ENCODE measurements at places on chromosomes 6 and 20.

GRCh38 chr20:44894959-44895358, 9.5 kb downstream of the YWHAB start:
- DNase-seq: no peak

DNA sequence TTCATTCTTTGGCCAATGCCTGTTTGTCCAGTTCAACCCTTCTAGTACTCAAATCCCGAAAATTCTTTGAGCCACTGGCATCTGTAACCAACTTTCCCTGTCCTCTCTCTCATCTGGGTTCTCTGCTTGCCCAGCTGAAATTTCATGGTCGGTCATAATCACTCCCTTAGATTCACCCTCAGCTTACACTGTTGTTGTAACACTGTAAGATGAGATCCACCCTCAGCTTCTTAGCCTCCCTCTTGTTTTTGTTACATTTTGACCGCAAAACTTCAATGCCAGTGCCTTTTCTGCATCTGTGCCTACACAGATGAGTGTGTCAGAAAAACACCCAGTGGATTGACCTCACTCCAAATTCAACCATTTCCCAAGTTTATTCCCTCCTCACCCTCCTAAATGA, 291.1 kb upstream of the AGPAT4 start:
- DNase-seq: no peak

- DNase-seq: no peak
Measured at GRCh38 chr6:160261991-160262680, 3.5 kb upstream of the SLC22A2 start.

GRCh38 chr20:31858760-31859083, 11.6 kb downstream of the DUSP15 start:
- DNase-seq: no peak

DNA sequence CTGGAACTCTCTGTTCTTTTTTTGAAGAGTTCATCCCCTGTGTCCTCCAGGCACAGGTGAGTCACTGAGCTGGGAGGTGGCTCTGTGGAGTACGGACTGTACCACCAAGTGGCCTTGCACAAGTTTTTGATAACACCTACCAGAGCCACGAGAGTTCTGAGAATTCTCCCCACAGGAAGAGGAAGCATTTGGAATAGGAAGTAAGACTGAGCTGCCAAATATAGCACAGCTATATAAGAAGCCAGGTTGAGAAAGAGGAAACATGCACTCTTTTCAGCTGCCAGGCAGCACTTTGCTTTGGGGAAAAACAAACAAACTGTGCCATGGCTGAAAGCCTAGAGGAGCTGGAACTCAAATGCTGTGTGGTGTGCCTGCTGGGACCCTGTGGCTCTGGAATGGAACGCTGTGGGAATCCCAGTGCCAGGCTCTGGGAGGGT, 70.8 kb upstream of the RIPOR2 start:
- no peak for DNase-seq

DNA sequence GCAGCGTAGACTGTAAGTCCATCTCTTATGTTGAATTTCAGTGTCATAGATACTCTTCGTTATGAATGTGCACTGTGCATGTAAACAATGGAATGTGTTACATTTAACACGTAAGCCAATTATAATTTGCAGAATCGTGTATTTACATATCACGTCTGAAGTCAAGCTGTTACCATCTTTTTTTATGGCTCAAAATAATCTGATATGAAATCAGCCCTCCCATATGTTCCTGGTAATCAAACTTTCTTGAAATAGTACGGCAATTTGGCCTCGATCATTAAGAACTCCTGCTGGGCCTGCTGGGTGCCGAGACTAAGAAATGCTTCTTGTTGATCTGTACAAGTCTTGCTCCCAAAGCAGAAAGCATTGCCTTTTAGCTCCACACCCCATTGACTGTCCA, 89.6 kb upstream of the DOK5 start:
- DNase-seq: no peak

DNA sequence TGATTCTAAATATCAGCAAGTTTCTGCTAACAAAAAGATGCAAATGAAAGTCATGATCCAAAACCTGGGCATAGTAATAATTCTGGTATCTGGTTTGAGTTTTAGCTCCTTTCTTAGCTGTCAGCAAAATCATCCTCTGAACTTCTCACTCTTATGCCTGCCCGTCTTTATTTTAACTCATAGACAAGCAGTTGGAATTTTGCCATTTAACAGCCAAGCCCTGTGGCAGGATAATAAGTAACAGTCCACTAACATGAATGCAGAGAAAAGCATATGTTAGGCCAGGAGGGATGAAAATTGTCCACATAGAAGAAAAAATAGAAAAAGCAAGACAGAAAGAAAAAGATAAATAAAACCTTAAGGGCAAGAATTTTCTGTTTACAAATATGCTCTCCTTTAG, 170.0 kb upstream of the LAMA2 start:
- no peak for DNase-seq

- DNase-seq: no peak
Measured at GRCh38 chr6:18978337-18979128, 591.4 kb downstream of the RNF144B start.

DNA sequence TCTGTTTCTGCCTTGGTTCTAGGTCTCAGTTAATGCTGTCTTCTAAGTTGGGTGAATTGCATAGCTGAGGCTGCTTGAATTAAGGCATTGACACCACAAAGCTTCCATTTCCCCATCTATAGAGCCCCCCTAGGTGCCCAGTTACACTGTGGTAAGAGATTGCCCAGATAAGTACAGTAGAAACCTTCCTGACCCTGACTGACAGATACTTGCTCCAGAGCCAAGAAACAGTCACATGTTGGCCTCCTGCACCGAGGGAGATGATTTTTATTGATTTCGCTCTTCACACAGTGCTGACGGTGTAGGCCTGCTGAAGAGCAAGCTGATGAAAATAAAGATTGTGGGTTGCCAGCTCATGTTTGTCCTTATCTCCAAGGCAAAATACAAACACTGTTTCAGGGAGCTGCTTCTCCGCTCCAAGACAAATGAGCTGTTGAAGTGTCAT, 67.9 kb downstream of the TRMT11 start:
- DNase-seq: no peak

GRCh38 chr20:46477225-46477624, 36.1 kb downstream of the ZNF334 start:
- no peak for DNase-seq

- no peak for DNase-seq
Measured at GRCh38 chr6:169171951-169172350, 81.7 kb downstream of the THBS2 start.

- peak; percentile 20 for DNase-seq
Measured at GRCh38 chr6:64330694-64331307, 695.2 kb downstream of the PHF3 start.

GRCh38 chr6:129681913-129682205, 28.1 kb downstream of the ARHGAP18 start:
- no peak for DNase-seq

- no peak for DNase-seq
Measured at GRCh38 chr20:4681991-4682401, 39.7 kb upstream of the PRND start.

- no peak for DNase-seq
Measured at GRCh38 chr6:56659721-56660380, 17.2 kb upstream of the DST start.

DNA sequence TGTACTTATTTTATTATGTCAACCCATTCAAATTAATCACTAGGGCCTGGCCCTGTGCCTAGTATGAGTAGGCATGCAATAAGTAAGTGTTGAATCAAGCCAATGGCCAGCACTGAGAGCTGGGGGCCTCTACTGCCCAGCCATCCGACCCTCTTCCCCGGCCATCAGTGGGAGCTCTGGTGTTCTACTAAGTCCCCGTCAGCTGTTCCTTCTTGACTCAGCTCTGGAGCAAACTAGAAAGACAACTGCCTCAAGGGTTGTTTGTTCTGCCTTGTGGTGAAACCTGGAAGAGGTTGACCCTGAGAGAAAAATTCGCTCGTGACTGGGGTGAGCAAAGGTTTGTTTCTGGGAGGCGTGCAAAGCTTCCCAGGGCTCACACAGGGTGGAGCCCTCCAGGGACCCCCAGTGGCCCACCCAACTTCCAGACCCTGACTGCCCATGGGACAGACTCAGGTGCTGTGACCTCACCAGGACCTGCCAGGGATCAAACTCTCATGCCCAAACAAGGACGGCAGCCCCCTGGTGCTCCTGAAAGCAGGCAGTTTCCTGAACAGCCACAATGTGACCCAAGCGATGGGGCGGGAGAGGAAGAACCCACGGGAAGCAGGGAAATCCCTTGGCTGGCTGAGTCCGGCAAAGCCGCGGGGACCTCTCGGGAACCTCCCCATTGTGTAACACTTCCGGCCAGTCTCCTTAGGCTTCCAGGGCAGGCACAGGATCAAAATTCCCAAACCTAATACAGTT, 50.4 kb downstream of the BANF2 start:
- no peak for DNase-seq

GRCh38 chr6:168559574-168560098, 118.7 kb downstream of the SMOC2 start:
- DNase-seq: no peak

Data from activated CD4-positive, alpha-beta T cell treated with anti-CD3 and anti-CD28 coated beads for 24 hours (primary cell).